ENCODE measurements at places on chromosomes 12 and 14.

GRCh38 chr12:6233121-6233971, 33.1 kb downstream of the CD9 start:
- no peak for DNase-seq

GRCh38 chr12:28759333-28759732, 389.7 kb upstream of the FAR2 start:
- DNase-seq = no peak

DNA sequence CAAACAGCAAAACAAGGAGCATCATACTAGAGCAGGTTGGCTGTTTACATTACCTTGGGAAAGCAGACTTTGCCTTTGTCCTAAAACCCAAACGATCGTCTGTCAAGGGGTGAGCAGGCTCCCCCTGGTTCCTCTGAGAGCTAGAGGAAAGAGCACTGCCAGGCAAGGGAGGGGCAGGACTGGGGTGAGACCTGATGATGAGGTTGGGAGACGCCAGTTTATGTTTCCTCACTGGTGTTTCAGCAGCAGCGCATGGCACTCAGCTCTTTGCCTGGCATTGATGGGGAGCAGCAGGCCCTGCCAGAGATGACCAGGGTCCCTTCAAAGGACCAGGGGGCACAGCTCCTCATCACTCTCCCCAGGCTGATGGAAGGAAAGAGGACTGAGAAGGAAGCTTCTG, 7.9 kb upstream of the KRT2 start:
- DNase-seq = no peak

DNA sequence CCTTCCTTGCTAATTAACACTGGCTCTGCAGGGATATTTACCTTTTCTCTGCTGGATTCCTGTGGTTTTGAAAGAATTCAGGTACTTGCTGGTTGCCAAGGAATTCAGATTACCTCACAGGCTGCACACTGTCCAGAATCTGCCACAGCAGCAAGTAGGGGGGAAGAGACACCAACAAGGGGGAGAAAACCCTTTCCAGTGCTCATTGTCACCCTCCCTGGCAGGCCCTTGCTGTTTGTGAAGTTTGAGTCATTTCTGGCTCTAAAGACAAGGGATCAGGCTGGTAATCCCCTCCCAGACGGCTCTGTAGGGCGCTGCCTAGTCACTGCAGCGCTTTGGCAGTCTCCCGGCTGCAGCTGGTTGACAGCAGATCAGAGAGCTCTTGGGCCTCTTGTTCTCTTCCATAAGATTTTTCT, 50.8 kb downstream of the TTLL5 start:
- DNase-seq = no peak

GRCh38 chr12:6840330-6840729, 395 bp upstream of the GNB3 start:
- no peak for DNase-seq

DNA sequence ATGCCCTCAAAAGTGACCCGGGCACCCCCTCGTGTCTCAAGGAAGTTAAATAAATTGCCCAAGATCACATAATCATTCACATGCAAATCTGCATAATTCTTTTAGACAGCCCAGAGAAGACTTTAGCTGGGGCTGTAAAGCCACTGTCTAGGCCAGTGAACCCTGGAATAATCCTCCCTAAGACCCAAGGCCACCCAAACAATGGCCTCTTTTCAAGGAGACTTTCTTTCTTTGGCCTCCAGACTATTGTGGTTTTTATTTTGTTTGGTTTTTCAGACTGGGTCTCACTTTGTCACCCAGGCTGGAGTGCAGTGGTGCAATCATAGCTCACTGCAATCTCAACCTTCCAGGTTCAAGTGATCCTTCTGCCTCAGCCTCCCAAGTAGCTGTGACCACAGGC, 10.6 kb downstream of the SVOP start:
- no peak for DNase-seq

GRCh38 chr12:121061831-121062230, 22.8 kb upstream of the OASL start:
- DNase-seq = no peak

- DNase-seq = no peak
Observed at GRCh38 chr14:74949859-74950573, 5.4 kb downstream of the PGF start.

DNA sequence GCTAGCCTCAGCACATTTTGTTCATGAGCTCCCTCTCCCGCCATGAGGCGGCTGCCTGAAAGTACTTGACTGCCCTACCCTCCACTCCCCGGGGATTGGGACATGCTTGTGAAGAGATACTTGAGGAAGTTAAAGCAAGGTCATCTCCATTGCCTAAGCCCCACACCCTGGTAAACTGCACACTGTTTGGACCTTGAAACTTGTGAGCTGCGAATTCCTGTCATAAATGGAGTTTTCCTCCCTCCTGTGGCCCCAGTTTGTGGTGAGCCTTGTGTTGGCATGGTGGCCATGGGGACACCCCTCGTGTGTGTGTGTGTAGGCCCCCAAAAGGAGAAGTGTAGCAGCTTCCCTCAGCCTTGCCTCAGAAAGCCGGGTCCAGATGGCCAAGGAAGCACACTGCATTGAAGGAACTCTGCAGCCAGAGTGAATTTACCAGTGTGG, 395.5 kb downstream of the ZFP36L1 start:
- DNase-seq = no peak

GRCh38 chr14:50647753-50648152, 20.4 kb downstream of the SAV1 start:
- DNase-seq = no peak
